Spinal cord (tissue), 10 donors: ENCODE measurements at places on chromosomes 3 and 15. TPM values are rescaled to one million over a fixed set of nuclear protein-coding genes. Genes with fewer than 3 reads are reported as not detected.

The PLS1 gene
- 3.8 TPM for total RNA-seq

The ABHD14A gene
- 55.1 TPM for total RNA-seq

The PAK6 gene
- total RNA-seq, result 4.4 TPM

The PHLDB2 gene
- 130 TPM for total RNA-seq

The C3orf38 gene
- total RNA-seq, result 39.3 TPM

The ADAMTS9 gene
- total RNA-seq, result 62.1 TPM

The RNF123 gene
- 24.8 TPM for total RNA-seq

The LRRC31 gene
- 1.4 TPM for total RNA-seq

The CCK gene
- 17.5 TPM for total RNA-seq

The PLA2G4D gene
- total RNA-seq, result 0.06 TPM

The COLQ gene
- total RNA-seq, result 10.5 TPM

The CD200 gene
- 26.7 TPM for total RNA-seq

The SELENOK gene
- 63.4 TPM for total RNA-seq

The PLSCR1 gene
- total RNA-seq, result 47.8 TPM

The UNC13C gene
- total RNA-seq, result 13.2 TPM

The SH2D7 gene
- not detected for total RNA-seq

The CCR8 gene
- total RNA-seq, result not detected

The DAPK2 gene
- total RNA-seq, result 4.0 TPM

The TJP1 gene
- total RNA-seq, result 192 TPM

The EMC7 gene
- total RNA-seq, result 40.5 TPM

The CCDC13 gene
- total RNA-seq, result 2.7 TPM

The KNL1 gene
- total RNA-seq, result 11.2 TPM

The RFC4 gene
- 31.9 TPM for total RNA-seq
